ENCODE measurements at places on chromosomes 5 and 9.
A peak's percentile ranks its signal among the peaks of the same experiment; 100 is the strongest.

GRCh38 chr5:61307191-61307590 lies 24.9 kb upstream of the ZSWIM6 start:
- DNase-seq, result no peak

GRCh38 chr9:20562051-20562450 lies 60.2 kb downstream of the MLLT3 start:
- no peak for DNase-seq

GRCh38 chr5:56069652-56070226 lies 75.0 kb upstream of the IL6ST start:
- DNase-seq, result no peak

GRCh38 chr9:137721479-137721878 lies 102.7 kb downstream of the EHMT1 start:
- no peak for DNase-seq

- no peak for DNase-seq
These were observed 49.3 kb downstream of the FAM169A start for GRCh38 chr5:74816875-74817274.

DNA sequence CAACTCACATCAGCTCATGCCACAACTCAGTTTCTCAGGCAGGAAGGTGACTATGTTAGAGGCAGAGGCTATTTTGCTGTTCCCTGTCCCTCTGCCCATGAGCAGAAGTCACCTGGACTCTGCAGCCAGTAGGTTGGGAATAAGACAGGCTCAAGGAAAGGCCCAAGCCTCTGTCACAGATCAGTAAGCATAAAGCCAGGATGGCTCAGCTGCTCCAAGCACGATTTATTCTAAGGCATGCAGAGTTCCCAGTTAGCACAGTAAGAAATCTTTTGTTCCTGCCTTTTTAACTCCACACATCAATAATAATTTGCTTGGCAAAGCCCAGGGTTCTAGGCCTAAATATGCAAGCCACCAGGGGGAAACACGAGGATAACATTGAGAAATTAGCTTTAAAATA lies 249.0 kb upstream of the ADRA1B start:
- DNase-seq, result no peak

DNA sequence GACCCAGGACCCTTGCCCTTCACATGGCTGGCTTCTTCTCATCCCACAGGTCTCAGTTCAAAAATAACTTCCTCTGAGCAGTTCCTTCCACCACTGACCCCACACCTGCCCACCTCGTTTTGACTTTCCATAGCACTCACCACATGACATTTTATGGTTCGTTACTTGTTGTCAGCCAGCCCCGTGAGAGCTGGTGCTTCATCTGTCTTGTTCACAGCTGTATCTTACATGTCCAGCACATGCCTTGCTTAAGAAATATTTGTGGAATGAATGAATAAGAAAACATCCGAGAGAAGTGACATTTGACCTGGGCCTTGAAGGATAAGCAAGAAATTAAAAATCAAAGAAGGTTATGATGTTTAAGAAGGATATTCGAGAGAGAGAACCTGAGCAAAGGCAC lies 193.9 kb downstream of the RFK start:
- DNase-seq, result no peak

DNA sequence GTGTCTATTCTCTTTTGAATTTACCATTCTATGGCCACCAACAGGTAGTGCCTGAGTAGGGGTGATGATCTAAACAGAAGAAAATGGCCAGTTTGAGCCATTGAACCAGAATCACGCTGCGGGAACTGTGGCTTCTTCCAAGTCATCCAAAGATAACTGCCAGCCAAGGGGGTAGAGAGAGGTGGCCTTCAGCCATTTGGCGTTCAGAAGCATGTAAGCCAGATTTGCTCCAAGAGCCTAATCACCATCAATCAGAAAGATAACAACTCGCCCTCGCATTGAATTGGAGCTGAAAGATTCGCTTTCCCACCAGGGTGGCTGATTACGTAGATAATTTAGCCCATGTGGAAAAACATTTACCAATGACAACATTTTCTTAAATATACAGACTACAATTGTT lies 1302.7 kb upstream of the DMAC1 start:
- DNase-seq, result no peak

DNA sequence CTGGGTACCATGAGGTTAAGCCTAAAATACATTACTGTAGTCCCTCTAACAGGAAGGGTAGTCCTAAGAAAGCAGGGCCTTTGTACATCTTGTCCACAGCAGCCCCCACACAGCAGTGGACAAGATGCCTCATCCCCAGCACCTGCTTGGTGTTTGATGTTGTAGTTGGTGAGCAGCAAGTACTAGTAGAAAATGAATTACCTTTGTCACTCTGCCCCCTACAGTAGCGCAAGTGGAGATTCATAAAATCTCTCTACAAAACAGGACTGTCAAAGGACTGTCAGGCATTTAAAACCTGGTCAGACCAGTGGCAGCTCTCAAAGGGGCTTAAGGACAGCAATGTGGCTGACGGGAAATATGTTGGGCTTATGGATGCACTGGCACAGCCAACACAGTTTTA lies 122.5 kb downstream of the TMEM174 start:
- no peak for DNase-seq

DNA sequence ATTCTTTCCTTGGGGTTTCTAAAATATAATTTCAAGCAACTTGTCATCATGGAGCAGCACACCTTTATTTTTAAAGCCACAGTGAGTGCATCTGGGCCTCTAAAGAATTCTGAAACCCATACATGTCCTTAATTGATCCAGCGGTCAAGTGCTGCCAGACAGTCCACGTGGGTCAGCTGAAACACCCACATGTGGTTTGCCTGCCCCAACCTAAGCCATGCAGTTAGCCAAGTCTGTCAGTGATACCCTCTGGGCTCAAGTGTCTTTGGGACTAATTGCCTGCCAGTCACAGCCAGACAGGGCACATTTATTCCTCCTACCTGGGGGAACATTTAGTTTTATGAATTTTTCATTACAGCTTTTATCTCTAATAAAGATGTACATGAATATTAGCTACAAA lies 291.4 kb upstream of the SLC30A5 start:
- DNase-seq, result no peak

GRCh38 chr9:100129772-100130171 lies 30.7 kb downstream of the INVS start:
- DNase-seq, result no peak

- DNase-seq, result no peak
These were observed 159.4 kb upstream of the S1PR3 start for GRCh38 chr9:88831713-88832407.

GRCh38 chr5:77791926-77792325 lies 15.8 kb upstream of the TBCA start:
- no peak for DNase-seq

GRCh38 chr9:16030528-16031185 lies 477.8 kb downstream of the CCDC171 start:
- no peak for DNase-seq

DNA sequence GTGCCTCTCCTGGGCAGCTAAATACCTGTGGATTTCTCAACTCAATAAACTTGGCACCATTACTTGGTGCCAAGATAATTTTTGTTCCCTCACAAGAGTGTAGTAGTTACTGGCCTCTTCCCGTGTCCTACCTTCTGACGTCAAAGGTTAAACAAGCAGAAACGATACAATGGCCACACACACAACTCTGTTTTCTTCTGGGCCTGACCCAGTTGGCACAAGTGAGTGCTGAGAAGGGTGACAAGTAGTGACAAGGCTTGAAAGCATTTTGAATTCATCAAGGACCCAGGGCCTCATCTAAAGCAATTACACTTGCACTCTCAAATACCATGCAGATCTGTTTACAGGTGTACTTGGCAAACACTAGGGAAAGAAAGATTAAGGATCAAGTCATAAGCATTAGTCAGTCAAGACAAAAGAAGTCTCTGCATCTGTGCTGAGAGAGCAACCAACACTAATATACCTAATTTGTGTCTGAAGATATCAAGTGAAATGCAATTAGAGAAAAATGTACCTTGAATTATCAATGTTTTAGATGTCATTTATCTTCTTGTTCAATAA lies 30.8 kb downstream of the RASEF start:
- no peak for DNase-seq

DNA sequence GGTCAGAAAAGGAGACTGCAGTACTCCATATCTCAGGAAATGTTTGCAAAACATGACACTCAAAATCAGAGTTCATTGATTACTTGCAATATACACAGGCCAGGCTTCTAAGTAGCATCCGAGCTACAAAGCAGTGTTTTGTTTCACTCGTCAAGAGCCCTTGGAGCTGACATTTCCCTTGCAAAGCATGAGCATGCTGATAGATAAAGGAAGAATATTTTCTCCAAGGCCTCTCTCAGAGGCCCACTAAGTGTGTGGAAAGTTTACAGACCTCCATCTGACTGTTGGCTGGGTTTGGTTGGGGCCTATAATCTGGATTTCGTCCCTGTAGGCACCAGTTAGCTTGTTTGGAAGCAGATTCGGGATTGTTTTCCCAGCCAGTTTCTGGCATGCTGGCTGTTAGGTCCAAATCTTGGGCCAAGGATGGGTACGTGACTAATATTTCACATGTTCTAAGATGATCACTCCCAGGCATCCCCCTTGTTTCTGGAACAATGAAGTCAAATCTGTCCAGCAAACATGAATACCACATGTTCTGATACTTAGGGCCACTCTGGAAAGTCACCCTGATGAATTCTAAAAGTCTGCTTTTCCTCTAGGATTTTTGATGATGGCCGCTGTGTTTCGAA lies 161.3 kb downstream of the RFK start:
- DNase-seq, result no peak

- DNase-seq, result no peak
These were observed 637.8 kb upstream of the MEF2C start for GRCh38 chr5:89520771-89521170.

DNA sequence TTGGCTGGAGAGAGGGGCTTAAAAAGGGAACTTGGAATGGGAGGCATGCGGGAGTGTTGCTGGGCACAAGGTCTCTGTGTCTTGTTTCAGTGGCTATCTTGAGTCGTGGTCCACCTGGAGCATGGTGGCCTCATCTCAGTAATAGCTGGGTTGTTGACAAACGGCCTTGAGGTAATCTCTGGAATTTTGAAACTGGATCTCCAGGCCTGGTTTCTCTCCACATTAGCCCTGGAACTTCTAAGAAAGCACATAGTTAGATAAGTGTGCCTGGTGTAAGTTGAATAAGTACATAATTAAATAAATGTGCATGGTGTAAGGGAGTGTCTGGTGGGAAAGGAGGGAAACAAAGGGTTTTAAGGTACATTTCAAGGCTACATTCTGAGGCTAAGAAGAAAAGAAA lies 62.2 kb downstream of the INIP start:
- DNase-seq, result no peak

DNA sequence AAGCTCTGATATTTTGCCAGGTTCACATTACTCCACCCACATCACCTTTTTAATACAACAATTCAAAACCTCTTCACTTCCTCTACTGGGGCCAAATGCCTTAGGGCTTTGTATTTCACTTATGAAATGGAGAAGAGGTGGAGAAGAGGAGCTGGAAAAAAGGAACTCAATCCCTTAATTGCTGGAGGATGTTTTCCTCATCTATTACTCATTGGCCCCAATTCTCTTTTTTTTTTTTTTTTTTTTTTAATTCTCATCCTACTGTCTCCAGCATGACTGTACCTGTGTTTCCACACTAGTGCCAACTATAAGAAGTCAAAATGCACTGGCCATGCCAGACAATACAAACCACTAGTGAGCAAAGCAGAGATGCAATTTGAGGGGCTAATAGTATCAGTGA lies 20.9 kb downstream of the FAM13B start:
- DNase-seq, result no peak

DNA sequence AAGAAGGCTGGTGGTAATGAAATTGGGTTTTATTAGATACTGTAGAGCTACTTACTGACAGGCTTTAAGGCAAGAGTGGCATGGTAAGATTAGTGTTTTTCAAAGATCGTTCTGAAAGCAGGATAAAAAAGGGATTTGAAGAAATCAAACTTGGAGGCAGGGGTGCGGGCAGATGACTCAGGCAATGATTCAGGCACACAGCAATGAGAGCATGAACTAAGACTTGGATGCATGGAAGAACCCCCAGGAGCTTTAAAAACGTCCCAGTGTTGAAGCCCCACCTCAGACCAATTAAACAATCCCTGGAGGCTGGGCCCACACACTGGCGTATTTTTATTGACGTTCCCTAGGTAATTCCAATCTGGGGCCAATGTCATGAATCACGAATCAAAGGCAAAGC lies 102.5 kb downstream of the SREK1 start:
- no peak for DNase-seq

DNA sequence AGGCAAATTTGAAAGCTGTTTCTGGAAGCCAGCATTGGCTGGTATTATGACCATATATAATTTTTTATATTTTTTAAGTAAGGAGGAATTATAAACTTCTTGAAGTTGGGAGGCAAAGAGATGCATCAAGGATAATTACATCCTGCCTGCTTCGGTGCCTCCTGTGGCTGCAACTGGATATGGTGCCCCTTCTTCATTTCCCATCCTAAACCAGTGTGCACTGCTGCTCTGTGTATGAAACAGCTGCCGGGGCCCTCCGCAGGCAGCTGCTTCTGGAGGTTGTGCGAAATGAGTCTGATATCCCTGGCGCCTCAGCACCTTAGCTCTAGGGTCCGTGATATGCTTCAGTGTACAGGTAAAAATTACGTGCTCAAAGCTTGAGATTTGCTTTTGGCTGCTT lies 304.2 kb downstream of the ENC1 start:
- no peak for DNase-seq

GRCh38 chr5:137822158-137822764 lies 45.4 kb upstream of the MYOT start:
- DNase-seq, result no peak

DNA sequence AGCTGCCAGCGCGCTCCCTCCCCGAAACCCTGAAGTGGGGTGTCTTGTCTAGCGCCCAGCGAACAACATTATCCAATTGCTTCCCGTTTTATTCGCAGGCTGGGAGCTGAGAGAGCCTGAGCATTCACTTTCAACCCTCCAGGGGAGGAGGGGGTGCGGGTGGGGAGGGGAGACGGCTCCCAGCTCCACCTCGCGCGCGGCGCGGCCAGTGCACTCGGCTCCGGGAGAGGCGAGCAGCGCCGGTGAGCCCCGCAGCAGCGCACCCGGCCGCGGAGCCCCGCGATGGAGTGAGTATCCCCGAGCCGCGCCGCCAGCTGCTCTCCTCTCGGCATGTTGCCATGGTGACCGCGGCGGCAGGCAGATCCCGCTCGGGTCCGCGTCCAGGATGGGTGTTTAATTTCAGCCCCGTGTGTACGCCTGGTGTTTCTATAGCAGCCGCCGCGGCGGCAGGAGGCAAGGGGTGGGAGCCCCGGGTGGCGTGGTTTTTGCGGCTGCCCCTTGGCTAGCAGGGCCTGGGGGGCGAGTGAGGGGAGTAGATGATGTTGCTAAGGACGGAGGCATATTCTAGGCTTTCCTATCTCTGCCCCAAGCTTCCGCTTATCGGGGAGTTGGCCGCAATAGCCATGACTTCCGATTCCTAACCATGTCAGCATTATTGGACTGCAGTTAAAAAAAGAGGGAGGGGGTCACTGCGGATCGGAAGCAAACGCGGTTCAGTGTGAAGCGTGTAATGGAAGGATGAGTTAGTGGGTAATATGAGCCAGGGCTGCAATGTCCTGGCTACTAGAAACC lies 139.2 kb upstream of the PALM2AKAP2 start:
- DNase-seq, result peak; percentile 65

- no peak for DNase-seq
These were observed 21.5 kb upstream of the RALGPS1 start for GRCh38 chr9:126893079-126893478.
